EH (cell line): ENCODE measurements at places on chromosomes 13 and 19.

DNA sequence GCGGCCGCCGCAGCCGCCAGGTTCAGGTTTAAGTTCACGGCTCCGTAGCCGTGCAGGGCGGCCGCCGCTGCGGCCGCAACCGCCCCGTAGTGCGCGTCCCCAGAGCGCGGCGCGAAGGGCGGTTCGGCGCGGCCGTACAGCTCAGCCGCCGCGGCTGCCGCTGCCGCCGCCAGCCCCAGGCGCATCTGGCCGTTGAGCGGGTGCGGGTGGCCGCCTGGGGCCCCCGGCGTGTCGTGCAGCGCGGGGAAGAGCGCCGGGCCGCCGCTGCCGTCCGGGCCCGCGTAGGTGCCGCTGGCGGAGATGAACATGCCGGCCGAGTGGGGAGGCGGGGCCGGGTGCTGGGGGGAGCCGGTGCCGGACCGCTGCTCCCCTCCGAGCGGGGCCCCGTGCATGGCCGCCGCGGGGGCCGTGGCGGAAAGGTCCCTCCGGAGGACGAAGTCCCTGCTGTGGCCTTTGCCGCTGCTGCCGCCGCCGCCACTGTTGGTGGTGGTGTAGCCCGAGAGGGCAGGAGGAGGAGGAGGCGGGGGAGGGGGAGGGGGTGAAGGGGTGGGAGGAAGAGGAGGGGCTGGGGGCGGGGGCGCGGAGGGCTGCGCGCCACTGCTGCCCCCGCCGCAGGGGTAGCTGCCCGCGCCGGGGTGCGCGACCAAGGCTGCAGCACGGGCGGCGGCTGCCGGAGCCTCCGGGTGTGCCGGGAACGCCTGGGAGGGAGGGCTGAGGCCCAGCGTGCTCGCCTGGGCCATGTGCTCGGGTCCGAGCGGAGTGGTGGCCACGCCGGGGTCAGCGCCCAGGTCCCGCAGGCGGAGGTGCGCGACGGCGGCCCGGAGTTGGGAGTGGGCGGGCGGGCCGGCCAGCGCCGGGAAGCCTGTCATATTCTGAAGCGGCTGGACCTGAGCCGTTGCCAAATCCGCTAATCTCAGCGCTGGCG lies 654 bp downstream of the ZIC5 start:
- no peak for DNase-seq

DNA sequence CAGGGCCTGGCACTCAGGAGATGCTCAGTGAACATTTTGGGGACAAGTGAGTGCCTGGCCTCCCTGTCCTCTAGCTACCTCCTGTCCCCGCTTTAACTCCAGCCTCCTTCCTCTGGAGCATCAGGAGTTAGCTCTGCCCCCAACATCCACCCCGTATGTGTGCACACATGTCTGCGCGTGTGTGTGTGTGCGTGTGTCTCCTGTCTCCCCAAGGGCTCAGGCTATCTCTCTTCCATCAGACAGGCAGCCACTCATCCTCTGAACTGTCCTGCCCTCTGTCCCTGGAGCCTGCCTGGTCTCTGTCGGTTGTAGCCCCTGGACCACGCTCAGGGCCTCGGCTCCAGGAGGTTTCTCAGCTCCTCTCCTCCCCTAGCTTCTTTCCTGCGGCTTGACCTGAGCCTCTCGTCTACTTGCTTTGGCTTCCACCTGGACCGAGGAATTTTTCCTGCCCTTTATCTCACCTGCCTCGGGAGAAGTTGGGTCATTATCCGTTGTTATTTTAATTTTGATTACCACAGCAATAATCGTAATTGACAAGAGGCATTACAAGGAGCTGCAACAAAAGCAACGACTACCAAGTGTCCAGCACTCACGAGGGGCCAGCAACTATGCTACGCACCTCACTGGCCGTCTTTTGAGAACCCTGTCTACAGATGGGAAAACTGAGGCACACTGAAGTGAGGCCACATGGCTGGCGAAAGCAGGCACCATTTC lies 32.0 kb upstream of the ASF1B start:
- no peak for DNase-seq

- no peak for DNase-seq
Observed at GRCh38 chr13:103935117-103935516, 868.9 kb upstream of the SLC10A2 start.

GRCh38 chr19:30690935-30691818 lies 319.0 kb downstream of the ZNF536 start:
- DNase-seq = no peak

GRCh38 chr13:37488726-37489125 lies 109.8 kb downstream of the POSTN start:
- DNase-seq = peak; percentile 79

DNA sequence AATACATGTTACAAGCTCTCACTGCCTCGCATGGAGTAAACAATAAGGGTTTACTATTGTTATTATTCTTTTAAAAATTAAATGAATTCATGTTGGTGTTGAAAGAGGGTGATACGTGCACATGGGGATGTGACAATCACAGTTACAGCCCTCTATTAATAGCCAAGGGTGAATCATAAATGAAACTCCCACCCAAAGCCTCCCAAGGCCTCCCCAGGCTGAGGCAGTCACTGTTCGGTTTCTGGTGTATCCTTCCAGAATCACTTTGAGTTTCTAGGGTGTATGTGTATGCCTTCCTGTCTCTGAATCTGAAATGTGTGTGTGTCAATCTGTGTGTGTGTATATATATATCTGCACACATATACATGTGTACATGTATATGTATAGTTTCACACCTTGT lies 73.4 kb downstream of the AKAP11 start:
- no peak for DNase-seq

DNA sequence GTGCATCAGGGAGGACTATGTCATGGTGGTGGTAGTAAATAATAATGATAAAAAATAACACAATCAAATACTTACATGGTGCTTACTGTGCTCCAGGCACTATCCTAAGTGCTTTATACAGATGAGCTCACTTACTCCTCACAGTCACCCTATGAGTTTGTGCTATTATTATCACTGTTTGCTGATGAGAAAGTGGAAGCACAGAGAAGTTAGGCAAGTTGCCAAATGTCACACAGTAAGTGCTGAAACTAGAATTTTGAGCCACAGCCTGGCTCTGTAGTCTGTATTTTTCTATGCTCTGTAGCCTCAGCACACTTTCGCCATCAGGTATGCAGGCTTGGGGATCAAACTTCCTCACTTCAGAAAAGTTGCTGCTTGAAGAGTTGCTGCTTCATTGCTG lies 46.6 kb downstream of the HTR2A start:
- DNase-seq = no peak

DNA sequence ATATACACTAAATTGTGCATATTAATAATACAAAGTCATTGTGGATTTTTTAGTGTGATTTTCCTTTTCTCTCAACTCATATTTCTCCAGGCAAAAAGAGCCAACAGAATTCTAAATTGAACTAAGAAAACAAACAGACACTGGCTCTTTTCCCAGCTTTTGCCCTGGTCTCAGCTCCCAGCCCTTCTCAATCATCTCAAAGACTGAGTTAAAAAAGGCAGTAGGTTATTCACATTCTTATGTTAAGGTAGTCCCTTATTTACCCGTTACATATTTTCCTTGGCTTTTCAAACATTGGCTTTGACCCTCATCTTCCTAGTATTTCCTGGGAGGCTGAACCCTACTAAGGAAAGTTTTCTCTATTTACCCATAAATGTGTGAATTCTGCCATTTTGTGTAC lies 753.6 kb downstream of the LIG4 start:
- no peak for DNase-seq

DNA sequence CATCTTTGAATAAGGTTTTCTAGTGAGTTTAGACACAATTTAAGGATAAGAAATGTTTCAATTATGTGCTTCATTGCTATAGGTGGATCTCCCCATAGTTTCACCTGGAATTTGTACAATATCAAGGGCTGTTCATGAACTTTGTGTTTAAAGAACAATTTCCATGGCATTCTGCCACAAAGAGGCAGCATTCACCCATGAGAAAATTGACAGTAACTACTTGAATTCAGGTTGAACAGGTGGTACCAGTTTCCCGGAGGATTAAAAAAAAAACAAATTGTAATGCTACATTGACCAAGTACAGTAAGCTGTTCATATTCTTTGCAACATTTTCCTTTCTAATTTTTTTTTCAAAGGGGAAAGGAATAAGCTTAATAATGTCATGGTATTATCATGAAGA lies 9.1 kb downstream of the SLITRK5 start:
- DNase-seq = no peak

GRCh38 chr13:110440946-110441731 lies 120.4 kb downstream of the RAB20 start:
- no peak for DNase-seq

GRCh38 chr13:106927421-106927820 lies 359.5 kb upstream of the ARGLU1 start:
- DNase-seq = no peak

DNA sequence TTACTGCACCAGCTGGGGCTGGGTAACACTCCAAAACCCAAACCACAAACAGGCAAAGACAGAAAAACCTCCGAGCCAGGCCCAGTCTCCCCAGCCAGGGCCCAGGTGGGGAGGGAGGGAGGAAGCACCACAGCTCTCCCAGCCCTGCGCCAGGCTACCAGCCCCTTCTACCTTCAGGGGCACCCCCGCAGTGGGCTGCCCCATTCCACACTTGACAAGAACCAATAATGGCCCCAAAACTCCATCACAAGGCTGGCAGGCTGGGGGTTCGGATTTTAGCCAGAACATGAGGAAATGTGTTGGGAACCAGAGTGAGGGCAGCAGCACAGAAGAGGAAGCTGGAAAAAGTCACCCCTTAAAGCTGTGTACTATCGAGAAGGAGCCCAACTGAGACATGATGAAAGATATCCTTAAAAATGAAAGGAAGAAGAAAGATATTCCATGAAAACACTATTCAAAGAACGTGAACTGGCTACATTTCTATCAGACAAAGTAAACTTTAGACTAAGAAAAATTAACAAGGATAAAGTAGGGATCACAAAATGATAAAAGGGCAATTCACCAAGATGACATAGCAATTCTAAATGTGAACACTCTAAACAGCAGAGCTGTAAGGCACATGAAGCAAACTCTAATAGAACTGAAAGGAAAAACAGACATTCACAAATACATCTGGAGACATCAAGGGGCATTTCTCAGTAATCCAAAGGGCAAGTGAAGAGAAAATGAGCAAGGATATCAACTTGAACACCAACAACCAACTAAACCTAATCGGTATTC lies 12.9 kb downstream of the TUBGCP3 start:
- DNase-seq = no peak

DNA sequence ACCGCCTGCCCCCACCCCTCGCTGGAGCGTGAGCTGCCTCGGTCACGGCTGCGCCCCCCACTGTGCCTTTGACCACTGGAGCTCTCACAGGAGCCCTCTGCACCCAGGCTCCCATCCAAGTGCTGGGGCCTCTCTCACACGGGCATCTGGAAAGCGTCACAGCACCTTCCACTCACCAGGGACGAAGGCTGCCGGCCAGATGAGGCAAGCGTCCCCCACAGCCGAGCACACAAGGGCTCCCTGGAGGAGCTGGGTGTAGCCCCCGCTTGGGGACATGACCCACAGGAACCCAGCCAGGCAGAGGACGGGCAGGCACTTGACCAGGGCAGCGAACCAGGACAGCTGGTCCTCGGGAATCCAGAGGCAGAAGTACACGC lies 560 bp downstream of the TMEM86B start:
- DNase-seq = no peak

DNA sequence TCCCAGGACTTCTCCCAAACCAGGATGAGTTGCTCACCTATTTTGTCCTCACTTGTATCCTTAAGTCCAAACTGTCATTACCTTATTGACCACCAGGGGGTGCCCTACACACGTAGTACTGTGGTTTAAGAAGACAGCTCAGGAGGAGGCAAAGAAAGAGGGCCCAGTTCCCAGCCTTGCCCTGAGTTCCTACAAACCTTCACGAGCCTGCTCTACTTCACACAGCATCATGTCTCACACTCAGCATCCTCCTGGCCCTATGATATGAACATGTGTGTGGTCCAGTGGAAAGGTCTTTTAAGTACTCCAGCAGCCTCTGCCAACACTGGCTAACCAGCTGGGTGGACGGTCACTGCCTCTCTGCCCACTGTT lies 8.1 kb upstream of the ZNF784 start:
- peak; percentile 89 for DNase-seq

DNA sequence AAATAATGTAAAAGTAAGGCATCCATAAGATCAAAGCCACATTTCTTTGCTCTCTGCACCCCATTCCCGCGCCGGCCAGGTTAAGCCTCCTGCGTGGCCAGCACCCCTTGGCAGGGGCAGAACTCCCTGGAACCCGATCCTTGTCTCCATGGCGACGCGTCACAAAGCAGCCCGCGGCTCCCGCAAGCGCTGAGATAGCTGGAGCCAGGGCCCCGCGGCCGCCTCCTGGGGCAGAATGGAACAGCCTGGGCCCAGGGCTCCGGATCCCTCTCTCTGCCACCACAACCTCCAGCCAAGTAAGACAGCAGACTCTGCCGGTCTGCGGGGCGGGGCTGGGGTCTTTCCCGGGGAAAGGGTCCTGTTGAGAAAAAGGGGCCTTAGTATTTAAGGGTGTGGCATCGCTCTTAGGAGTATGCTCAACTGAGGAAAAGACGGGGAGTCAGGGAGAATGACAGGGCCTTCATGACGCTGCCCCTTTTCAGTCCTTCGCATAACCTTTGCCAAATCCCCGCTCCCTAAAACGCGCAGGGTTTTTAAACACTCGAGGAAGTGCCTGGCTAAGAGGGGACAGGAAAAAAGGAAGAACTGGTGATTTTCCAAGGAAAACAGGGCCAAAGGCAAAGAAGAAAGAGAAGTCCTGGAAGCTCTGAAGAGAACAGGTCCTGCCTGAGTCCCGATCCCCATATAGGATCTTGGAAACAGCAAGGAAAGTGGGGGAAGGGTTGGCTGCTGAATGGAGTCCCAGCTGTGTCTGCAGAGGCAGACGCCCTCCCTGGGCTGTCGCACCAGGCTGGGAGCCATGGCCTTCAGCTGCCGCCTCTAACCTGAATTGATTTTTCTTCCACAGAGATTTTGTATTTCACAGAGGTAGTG lies at the start of gene TEX26:
Gene TEX26, plus strand, starts transcription at position 176 of the 873 bp plus-strand sequence. Its CDS starts 60 bp downstream, at position 236.
- DNase-seq = no peak

GRCh38 chr19:29845574-29846176 lies 33.9 kb downstream of the CCNE1 start:
- DNase-seq = peak; percentile 57

DNA sequence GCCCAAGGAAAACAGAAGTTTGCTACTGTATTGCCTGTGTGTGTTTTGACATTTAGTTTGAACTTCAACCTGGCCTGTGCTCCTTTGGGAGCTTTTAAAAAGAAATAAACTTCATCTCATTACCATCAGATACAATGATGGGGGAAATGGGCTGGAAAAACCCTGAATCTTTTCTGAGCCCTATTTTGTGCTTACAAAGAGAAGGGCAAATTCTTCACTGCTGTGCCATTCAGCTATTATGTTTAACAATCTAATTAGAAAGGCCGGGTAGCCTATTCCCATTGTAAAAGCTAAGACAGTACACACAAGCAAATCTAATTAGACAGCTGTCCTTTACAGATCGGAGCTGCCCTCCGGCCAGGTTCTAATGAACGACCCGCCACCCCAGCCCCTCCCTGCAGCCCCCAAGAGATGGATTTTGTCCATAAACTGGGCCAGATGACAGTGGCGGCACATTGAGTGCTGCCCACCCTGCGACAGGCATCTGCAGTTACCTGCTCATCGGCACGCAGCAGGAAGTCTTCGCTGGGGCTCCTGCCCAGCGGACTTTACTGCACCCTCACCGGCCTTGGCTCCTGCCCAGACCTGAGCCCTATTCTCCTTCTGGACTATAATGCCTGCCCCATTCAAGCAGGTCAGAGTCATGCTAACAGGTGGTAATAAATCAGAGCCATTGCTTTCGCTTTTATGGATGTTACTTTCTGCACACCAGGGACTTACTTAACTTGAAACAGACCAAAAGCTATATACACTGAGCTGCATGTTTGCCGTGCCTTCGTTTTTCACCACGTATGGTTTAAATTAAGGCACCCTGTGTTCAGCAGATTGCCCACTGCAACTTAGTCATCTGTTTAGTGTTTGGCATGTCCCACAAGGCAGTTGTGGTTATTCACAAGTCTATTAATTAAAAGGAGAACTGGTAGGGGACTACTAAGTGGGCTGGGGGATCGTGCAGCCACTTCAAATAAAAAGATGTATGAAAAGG lies 549.6 kb downstream of the FGF9 start:
- no peak for DNase-seq
